ENCODE measurements at places on chromosomes 3 and 15. TPM values are rescaled to one million over a fixed set of nuclear protein-coding genes. Genes with fewer than 3 reads are reported as not detected.
A peak's percentile ranks its signal among the peaks of the same experiment; 100 is the strongest.

DNA sequence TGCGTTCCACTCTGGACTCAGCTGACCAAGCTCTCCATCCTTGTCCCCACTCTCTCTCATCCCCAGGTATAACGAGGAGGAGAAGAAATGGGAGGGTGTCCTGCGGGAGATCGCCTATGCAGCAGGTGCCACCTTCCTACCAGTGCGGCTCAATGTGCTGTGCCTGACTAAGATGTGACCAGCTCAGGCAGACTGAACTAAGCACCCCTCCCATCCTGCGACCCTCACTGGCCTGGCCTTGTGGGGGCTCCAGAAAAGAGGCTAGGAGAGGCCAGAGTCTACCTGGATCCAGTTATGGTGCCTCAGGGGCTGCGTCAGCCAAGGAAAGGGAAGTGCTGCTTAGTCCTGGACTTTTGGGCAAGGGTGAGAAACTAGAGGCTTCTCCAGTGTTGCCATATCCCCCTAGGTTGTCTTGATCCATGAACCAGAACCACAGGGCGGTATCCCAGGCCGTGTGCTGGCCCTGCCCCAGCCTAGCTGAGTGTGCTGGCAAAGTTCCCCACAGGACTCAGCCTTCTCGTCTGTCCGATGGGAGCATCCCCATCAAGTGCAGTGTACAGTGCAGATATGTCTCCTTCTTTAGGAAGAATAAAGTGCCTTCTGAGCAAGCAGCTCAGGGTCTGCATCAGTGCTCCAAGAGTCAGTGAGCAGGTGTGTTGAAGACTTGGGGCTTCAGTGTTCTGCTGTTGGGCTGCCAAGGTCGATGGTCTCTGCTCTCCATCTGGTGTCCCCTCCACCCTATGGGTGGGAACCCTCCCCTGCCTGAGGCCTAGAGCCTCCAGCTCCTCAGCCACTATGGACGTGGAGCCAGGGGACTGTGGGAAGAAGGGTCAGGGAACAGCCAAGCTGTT, 6.7 kb downstream of the KLHL40 start:
- no peak for DNase-seq

ACSBG1 gene
- not detected for total RNA-seq

GRCh38 chr3:54520060-54520459, 397.7 kb downstream of the CACNA2D3 start:
- no peak for DNase-seq

SLC9C1 gene
- not detected for total RNA-seq

DNA sequence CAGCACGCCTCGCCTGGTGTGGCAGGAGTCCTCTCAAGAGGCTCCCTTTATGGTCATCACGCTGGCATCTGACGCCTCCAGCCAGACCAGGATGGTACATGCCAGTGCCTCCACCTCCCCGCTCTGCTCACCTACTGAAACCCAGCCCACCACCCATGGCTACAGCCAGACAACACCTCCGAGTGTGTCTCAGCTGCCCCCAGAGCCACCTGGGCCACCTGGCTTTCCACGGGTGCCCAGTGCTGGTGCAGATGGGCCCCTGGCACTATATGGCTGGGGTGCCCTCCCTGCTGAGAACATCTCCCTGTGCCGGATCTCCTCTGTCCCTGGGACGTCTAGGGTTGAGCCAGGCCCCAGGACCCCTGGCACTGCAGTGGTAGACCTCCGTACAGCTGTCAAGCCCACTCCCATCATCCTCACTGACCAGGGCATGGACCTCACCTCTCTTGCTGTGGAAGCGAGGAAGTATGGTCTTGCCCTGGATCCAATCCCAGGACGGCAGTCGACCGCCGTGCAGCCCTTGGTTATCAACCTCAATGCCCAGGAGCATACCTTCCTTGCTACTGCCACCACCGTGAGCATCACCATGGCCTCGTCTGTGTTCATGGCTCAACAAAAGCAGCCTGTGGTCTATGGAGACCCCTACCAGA, 19.9 kb upstream of the APEH start:
- no peak for DNase-seq

DNA sequence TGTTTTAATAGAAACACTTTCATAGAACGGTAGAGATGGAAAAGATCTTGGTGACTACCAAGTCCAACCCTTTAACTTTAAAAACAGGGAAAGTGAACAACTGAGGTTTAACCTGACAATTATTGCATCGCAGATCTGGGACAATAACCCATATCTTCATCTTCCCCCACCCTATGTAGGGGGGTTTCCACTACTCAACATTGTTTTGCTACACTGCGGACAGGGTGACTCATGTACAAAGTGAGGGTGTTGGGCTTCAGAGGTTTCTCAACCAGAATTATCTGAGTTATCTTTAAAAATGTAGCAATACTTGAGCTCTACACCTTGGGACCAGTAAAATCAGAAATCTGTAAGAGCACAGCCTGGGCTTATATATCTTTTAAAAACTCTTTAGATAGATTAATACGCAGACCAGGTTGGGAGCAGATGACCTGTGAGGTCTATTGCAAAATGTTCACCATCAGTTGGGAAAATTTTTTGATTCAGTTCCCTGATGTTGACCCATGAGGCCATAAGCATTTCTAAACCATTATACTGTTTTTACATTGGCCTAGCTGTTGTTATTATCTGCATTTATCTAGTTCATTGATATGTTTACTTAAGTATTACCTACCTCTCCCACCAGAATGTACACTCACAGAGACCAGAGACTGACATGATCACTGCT, 103.6 kb upstream of the ICE2 start:
- DNase-seq, result peak; percentile 54

DNA sequence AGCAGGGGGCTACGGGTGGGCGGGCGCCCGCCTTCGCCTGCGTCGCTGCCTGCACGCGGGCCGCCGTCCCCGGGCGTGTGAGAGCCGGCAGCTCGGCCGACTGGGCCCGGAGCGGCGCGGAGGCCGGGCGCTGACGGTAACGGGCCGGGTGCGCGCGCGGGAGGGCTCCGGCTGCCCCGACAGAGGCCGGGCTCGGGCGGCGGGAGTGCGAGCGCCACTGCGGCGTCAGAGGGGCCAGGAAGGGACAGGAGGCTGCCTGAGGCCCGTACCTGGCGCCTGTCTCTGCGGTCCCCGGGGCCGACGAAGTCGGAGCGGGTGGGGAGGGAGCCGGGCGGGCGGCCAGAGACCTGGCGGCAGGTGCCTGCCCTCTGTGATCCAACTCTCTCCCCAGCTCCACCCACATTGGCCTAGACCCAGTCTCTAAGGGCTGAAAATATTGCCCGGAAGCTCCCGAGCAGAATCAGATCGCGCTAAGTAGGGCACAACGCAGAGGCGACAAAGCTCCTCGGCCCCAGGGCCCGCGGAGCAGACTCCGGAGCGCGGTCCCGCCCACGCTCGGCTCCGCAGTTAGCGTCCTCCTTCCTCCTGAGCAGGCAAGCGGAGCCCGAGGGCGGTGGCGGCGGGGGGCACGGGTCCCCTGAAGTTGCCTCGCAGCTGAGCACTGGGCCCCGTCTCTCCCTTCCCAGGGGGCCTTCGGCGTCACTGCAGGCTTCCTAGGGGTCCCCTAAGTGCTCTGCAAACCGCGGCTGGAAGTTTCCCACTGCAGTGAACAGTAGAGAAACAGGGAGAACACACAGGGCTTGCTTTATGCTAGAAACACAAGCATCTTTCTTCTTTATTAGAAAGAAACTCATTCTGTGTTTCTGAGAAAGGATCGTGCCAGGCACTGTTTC, at the start of gene MAN2A2:
TSS of gene MAN2A2 (plus strand) at position 463 of the 893 bp plus-strand sequence. CDS start 906 bp downstream, outside the sequence.
- DNase-seq, result peak; percentile 39

DNA sequence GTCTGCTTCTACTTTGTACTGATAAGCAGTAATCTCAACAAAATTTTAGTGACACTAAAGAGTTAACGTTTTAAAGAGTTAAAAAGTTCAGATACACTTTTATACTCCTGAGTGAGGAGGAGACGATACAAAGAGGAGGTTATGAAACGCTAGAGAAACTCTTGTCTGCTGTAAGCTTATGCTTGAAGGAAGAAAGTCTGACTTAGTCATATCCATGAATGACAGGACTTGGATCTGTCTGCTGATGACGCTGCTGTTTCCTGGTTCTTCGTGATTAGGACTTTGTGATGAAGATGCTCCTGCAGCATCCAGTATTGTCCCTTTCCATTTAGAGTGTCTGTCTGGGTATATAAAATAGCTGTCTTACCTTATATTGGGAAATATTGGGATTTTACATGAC, 15.8 kb downstream of the TCF12 start:
- DNase-seq, result peak; percentile 23

CDCP1 gene
- 2.5 TPM for total RNA-seq

GOLGA8T gene
- total RNA-seq, result not detected

DNA sequence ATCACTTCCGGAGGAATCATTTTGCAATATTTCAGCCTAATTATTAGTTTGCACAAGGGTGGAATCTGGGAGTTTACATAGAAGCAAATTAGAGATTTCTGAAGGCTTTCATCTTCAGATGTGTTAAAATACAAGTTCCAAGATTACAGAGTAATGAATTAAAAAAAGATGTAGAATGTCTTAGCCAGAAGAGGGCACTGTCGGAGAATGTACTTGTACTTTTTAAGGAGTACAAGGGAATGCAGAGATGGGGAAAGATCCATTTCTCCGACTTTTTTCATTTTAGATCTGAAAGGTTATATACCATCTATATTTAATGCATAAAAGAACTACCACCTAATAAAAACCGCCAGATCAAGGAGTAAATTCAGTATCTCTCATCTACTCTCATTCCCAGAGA, 43.1 kb upstream of the WDR5B start:
- peak; percentile 62 for DNase-seq

MYRIP gene
- not detected for total RNA-seq

GRCh38 chr3:108297647-108298046, 1.3 kb downstream of the HHLA2 start:
- no peak for DNase-seq

GRCh38 chr15:63891079-63891767, 57.5 kb upstream of the HERC1 start:
- peak; percentile 67 for DNase-seq

- DNase-seq, result no peak
Measured at GRCh38 chr3:98445949-98446406, 17.0 kb upstream of the OR5K1 start.

GRCh38 chr3:67653425-67654098, 850 bp downstream of the SUCLG2 start:
- peak; percentile 14 for DNase-seq

DNA sequence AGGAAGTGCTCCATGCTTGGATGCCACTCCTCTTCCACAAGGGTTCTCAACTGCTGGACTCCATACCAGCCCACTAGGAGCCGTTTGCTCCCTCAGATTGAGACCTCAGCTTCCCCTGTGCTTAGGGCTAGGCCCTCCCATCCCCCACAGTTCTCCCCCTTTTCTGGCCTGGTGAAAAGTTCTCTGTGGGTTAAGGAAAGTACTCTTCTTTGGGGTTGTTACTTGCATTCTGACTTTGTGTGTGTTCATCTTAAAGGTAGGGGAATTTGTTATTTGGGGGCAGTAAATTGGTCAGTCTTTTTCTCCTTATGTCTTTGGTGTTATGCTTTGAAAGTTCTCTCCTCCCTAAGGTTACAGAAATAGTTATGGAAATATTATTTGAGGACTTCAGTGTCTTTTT, 24.0 kb upstream of the APEH start:
- DNase-seq, result no peak

SMCO1 gene
- total RNA-seq, result not detected

DNA sequence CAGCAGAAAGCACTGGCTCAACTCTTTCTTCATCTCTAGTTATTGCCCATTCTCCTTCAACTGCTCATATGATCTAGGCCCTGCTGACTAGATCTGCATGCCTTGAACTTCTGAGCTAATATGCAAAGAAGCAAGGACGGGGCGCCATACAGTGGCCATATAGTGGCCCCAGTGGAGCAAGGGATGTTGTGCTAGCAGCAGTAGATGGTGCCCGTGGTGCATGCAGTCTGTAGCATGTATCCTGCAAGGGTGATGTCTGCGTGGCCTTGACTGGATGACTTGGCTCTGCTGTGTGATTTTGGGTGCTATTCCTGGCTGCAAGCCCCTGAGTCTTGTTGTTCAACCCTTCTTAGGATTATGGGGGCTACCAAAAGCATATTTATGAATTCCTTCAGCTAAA, 12.2 kb upstream of the NMD3 start:
- DNase-seq, result no peak

ERICH6 gene
- total RNA-seq, result not detected

DNA sequence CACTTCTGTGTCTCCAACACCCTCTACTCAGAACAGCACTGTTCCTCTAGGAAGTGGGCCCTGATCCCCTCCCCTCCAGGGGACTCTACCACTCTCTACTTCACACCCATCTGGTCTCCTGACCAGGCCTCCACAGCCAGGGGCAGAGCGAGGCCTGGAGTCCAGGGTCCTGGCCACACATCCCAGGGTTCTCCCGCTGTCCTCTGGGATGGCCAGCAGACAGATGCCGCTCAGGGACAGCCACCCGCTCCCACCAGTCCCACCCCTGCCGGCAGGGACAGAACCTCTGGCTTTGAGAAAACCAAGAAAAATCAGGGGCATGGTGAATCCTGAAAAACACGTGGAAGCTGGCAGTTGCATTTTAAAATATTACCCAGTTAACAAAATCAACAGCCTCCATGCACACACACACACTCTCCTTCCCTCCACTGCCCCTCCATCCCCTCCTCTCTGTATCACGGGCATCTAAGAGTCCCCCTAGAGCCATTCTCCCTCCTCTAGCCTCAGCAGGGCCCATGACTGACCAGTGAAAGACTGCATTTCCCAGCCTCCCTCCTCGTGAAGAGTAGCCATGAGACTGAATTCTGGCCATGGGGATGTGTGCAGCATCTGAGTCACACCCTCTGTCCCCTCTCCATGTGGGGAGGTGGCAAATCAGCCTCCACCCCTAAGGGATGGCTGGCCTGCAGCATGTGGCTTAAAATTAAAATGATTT, 32.1 kb upstream of the IQSEC1 start:
- DNase-seq, result no peak

RASL12 gene
- under 0.01 TPM for total RNA-seq

GRCh38 chr15:54504695-54505094, 526.5 kb downstream of the UNC13C start:
- no peak for DNase-seq

- peak; percentile 83 for DNase-seq
Measured at GRCh38 chr3:107452436-107452835, 70.3 kb upstream of the BBX start.

SLC6A1 gene
- total RNA-seq, result not detected

DNA sequence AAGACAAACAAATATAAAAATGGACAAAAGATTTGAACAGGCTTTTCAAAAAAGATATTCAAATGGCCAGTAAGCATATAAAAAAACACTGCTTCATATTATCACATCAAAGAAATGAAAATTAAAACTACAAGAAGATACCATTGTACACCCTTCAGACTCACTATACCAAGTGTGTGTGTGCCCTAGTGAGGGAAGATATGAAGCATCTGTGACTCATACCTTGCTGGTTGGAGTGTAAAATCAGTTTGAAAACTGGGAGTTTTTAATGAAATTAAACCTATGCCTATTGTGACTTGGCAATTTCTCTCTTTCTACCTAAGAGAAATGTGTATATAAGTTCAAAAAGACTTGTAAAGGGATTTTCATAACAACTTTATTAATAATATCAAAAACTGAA, 23.5 kb upstream of the SLC15A2 start:
- peak; percentile 4 for DNase-seq
